ENCODE measurements at places on chromosomes 1 and 21.

- DNase-seq, result no peak
Measured at GRCh38 chr1:33348194-33348593, 27.3 kb upstream of the A3GALT2 start.

DNA sequence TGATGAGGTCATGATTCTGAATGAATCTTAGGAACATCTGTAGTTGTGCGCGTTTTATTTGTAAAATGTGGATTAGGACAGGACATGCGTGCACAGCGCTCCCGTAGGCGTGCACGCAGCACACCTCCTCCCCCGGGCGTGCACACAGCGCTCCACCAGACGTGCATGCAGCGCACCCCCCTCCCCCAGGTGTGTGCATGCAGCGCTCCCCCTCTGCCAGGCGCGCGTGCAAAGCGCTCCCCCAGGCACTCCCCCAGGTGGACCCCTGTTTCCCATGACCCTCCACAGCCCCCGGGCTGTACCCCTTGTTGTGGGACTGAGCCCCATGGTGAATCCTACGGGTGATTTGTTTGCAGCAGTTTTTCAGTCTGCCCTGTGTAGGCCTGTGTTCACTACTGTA, 61.6 kb downstream of the S100B start:
- no peak for DNase-seq

GRCh38 chr1:66415281-66415680, 118.7 kb upstream of the SGIP1 start:
- no peak for DNase-seq

GRCh38 chr1:45953934-45954847, 150.8 kb downstream of the MAST2 start:
- no peak for DNase-seq

DNA sequence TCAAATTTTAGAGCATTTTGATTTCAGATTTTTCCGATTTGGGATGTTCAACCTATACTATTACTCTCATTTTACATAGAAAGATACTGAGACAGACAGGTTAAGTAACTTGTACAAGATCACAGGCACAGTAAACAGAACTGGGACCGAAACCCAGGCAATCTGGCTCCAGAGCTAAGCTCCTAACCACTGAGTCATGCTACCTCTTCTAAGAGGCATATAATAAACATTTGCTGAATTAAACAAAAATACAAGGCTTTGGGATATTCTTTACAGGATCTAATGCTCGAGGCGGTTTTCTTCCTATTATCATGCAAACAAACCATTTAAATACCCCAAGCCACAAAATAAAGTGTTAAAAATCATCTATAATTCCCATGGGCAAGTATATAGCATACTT, 50.3 kb downstream of the MCOLN2 start:
- DNase-seq, result no peak

DNA sequence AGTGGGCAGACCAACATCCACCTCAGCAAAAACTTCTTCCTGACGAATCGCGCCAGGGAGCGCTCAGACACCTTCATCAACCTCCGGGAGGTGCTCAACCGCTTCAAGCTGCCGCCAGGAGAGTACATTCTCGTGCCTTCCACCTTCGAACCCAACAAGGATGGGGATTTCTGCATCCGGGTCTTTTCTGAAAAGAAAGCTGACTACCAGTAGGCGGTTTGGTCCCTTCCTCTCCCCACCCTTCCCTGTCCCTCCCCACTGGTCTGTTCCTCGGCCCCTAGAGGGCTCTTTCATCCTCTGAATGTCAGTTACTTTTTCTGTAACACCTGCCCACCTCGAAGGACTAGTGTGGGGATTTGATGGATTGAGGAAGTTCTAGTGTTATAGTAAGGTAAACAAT, 46.9 kb downstream of the CAPN2 start:
- DNase-seq, result no peak

- no peak for DNase-seq
Measured at GRCh38 chr1:23889074-23889473, 21.0 kb upstream of the FUCA1 start.

DNA sequence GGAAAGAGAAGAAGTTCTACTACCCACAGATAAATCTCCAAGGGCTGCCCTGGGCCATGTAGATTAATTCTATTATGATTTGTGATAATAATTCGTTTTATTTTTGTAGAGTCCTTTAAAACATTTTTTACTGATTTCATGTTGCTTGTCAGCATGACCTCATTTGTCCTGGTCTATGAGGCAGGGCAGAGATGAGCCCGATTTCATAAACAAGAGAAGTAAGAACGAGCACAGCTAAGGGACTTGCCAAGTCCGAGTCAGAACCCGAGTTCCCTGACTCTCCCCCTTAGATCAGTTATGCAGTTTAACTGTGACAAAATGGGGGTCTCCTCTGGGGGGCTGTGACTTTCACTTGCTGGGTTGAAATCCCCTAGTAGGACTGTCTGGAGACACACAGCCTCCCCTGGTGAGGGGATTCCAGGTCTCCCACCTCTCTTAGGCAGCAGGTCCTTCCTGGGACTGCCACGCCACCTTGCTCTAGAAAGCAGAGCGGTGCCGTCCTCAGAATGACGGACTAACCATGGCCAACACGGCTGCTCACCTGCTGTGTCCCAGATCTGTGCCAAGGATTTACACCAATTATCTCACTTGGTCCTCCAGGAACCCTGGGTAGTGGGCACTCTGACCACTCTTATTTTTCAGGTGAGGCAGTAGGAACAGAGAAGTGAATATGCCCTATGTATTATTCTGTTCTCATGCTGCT, 31.0 kb upstream of the SOX13 start:
- no peak for DNase-seq

- no peak for DNase-seq
Measured at GRCh38 chr1:33443705-33444180, 12.8 kb upstream of the PHC2 start.

DNA sequence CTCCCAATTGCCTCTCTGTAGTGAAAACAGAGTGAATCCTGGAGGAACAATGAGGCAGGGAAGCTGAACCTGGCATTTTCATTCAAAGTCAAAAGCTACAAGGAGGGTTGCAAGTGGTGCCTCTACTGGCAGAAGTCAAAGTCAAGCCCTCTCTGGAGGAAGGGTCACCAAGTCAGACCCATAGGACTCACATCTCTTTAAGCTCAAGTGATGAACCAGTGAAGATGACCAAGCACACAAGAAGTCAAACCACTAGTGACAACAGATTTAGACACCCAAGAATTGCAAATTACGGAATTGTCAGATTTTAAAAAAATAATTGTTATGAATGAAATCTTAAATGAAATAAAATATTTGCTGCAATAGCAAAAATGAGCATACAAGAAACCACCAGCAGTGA, 81.1 kb upstream of the ATP1B1 start:
- no peak for DNase-seq

DNA sequence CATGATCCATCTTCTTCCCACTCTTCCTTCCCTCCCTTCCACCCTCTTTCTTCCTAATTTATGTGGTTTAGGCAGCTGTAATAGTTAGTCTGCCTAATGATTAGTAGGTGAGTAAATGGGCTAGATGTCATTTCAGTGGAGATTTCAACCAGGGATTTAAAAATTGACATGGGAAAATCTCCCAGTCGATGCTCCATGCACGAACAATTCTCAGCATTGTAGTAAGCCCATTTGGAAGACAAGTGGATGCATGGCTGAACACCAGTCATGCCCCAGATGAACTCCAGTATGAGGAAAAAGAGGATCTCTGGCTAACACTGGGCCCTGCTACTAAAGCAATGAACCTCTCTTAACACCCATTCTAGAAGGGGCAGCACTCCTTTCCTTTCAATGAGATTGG, 25.3 kb downstream of the CHI3L2 start:
- no peak for DNase-seq

- DNase-seq, result no peak
Measured at GRCh38 chr1:204989266-204990058, 53.5 kb upstream of the CNTN2 start.

GRCh38 chr1:16177306-16177705, 21.4 kb upstream of the EPHA2 start:
- DNase-seq, result no peak

DNA sequence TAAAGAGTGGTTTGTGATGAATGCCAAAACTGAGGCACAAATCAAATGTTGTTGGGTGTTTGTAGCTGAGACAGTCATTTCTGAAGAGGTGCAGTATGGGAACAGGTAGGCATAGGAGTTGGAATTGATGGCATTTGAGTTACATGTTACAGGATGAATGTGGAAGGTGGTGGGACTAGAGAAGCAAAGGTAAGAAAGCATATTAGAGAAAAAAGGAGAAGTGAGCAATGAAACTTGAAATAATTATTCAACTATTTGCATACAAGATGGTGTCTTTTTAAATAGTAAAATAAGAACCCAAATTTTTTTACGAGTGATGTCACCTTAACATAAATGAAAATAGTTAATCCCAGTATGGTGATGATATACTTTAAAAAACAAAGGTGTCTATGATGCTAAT, 40.2 kb upstream of the METTL18 start:
- DNase-seq, result no peak

DNA sequence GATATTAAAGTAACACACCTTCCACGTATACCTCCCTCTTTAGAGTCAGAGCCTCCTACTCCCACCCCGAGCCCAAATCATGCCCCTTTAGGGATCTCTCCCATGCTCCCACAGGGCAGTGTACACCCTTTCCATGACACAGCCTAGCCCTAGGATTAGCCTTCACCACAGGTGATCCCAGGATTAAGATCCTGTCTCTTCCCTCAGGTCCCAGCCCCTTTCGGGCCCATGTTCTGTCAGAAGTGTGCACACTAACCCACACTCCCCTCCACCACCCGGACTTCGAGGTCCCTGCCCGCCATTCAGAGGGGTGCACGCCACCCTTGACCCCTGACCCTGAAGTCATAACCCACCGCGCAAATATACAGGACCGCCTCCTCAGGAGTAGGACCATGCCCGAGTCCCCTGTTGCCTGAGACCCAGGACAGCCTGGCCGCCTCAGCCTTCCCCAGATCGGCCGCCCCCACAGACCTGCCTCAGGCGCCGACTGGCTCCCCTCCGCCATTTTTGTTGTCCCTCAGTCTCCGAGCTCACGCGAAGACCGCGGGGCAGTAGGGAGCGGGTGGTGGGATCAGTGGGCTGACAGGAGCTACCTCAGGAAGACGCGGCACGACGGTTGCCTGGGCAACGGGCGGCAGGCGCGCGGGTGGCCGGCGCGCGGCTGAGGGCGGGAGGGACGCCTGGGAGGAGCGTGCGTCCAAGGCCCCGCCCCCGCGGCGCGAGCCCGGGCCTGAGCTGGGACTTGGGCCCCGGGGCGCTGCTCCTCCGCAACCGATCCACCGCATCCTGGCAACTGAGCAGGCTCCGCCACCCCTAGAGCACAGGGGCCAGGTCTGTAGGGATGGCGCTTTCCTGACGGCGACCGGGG, at the start of gene AGBL4:
TSS of gene AGBL4 (minus strand) at position 663 of the 868 bp plus-strand sequence.
- peak; percentile 51 for DNase-seq

DNA sequence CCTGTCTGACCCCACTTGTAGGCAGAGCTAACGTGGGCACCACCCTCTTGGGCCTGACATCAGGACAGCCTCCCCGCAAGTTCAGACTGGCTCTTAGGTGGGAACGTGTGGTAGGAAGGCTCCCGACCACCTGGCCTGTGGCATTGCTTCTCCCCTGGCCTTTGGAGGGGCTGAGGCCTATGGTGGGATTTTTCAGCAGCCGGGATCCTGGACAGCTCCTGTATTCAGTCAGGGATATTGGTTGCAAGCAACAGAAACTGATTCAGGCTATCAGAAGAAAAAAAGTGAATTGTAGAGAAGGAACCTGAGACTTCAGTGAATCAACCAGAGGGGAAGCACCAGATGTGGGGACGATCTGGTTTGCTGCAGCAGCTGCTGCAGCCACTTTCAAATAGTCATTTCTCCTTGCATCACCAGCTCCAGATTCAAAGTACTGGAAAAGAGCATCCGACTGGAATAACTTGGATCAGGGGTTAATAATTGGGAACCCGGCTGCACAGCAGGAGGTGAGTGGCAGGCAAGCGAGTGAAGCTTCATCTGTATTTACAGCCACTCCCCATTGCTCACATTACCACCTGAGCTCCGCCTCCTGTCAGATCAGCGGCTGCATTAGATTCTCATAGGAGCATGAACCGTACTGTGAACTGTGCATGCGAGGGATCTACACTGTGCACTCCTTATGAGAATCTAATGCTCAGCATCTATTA, 5.9 kb downstream of the RNF186 start:
- DNase-seq, result no peak

DNA sequence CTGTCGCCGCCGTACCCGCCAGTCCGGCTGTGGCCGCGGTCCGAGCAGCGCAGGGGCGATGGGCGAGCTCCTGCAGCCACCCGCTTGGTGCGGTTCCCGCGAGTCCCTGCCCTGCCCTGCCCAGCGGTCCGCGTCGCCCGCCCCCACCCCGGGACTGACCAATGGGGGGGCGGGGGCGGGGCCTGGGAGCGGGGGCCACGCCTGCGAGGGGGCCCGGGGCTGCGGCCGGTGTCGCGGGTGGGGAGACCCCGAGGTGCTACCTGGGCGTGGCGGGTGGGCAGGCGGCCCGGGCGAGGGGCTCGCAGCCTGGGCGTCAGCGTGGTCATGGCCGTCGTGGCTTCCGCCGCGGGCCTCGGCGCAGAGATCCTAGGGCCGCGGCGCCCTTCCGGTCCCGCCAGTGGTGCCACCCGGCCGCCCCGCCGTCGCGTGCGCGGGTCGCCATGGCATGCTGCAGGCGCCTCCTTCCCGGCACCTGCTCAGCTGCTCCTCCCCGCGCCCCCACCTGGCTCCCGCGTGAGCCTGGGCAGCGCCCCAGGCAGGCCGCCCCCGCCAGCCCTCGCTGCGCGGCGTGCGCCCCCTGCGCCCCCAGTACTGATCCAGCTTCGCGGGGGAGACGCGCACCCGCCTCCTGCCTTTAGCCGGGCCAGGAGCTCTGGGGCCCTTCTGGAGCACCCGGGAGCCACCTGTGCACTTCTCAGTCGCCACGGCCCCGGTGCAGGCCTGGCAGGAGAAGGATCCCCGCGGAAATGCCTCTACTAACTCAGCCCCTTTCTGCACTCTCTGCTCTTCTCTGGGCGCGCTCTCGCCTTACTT, at the start of gene BMP8B:
TSS of gene BMP8B (minus strand) at position 108 of the 813 bp plus-strand sequence. CDS start 380 bp downstream, outside the sequence.
- DNase-seq, result peak; percentile 38

DNA sequence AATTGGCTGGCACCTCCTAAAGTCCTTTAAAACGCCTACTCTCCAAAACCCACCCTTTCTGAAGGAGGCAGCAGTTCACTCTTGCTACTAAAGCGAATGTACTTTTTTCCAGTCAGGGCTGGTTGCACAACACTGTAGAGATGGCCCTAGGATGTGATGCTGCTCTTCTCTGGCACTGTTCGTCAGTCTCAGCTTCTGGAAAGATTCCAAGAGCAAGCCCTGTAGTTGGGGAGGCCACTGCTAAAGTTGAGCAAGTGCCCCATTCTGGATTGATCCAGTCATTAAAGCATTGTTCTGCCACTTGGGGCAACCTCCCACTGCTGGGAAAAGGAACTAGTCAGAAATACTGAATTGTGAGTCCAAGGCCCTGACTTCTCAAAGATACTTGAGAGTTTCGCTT, 28.5 kb upstream of the KCNQ4 start:
- DNase-seq, result no peak

DNA sequence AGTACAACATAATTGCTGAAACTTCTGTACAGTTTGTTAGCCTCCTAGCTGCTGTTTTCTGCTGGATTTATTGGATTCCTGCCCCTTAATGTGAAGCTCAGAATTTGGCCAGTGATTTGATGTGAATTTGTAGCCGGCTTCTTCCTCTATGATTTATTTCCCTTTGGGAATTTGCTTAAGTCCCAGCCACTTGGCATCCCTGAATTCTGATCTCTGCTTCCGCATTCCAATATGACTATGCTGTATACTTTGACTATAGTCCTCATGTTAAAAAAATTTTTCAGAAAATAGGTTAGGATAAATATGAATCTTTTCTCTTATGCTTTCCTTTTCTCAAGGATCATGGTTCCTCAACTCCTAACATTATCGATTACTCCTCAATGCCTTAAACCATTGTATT, 12.4 kb upstream of the LRIF1 start:
- DNase-seq, result no peak
